ENCODE measurements at places on chromosomes 2 and 18. TPM values are rescaled to one million over a fixed set of nuclear protein-coding genes. Genes with fewer than 3 reads are reported as not detected.
A peak's percentile ranks its signal among the peaks of the same experiment; 100 is the strongest.

DIPK1C gene
- not detected for total RNA-seq

GRCh38 chr2:98773907-98774306, 43.0 kb upstream of the MGAT4A start:
- no peak overlapping the region for H3K27ac ChIP-seq
- H3K27me3 ChIP-seq, result peaks cover 2% of the 10 kb centered on the region
- H3K4me3 ChIP-seq, result no peak overlapping the region
- peaks cover 8% of the 10 kb centered on the region for H3K4me1 ChIP-seq
- H3K36me3 ChIP-seq, result no peaks in the 10 kb centered on the region
- DNase-seq, result no peak

MCEE gene
- total RNA-seq, result 13.1 TPM

DNA sequence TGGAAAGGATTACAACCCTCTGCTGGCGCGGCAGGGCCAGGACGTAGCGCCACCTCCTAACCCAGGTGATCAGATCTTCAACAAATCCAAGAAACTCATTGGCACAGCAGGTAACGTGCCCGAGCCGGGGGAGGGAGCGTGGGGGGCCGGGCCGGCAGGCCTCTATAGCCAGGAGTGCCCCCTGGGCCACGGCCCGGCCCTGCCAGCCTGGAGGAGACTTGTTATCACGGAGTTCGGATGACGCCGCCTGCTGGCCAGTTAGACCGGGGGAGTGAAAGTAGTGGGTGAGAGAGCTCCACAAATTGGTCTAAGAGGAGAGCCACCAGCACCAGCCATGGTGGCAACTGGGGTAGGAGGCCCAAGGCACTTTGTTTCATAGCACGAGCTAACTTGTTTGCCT, 8.6 kb upstream of the TMEM214 start:
- H3K27ac ChIP-seq, result no peak overlapping the region

POLE4 gene
- total RNA-seq, result 57.2 TPM

DNA sequence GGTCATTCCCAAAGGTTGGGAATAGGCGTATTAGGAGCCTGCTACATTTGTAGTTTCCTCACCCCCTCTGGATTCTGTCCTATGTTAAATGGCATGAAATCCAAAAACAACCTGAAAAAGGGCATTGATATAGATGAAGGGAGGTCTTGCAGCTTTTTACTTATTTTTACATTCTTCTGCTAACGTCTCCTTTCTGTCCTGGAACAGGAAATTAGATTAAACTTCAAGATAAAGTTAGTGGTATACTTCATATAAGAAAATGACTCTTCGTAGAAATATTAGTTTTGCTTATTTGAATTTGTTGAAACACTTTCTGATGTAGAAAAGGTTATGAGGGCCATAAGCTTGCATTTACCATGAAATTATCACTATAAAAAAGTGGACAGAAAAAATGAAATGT, 694.5 kb downstream of the ADCYAP1 start:
- H3K4me1 ChIP-seq, result no peaks in the 10 kb centered on the region
- no peak for DNase-seq
- H3K27ac ChIP-seq, result no peak overlapping the region
- no peaks in the 10 kb centered on the region for H3K27me3 ChIP-seq
- no peak overlapping the region for H3K4me3 ChIP-seq

GRCh38 chr18:47983055-47983454, 52.6 kb upstream of the SMAD2 start:
- no peak overlapping the region for H3K4me3 ChIP-seq
- no peak overlapping the region for H3K27ac ChIP-seq
- H3K4me1 ChIP-seq, result no peaks in the 10 kb centered on the region
- H3K36me3 ChIP-seq, result no peaks in the 10 kb centered on the region
- DNase-seq, result no peak

GRCh38 chr18:69951182-69951581, 3.5 kb upstream of the CD226 start:
- H3K27me3 ChIP-seq, result no peaks in the 10 kb centered on the region
- no peak overlapping the region for H3K27ac ChIP-seq
- DNase-seq, result peak; percentile 70
- no peaks in the 10 kb centered on the region for H3K36me3 ChIP-seq
